NCI-H524 treated with DMSO at 0.1 percent for 48 hours (cell line): ENCODE measurements at places on chromosomes 12 and 14.

GRCh38 chr14:22255017-22255950 lies 333.7 kb downstream of the DAD1 start:
- no peak for DNase-seq

- DNase-seq: no peak
These were observed 153.6 kb downstream of the MSRB3 start for GRCh38 chr12:65432114-65432513.

- DNase-seq: peak; percentile 40
These were observed 1.8 kb upstream of the SAMD4A start for GRCh38 chr14:54564868-54565784.

DNA sequence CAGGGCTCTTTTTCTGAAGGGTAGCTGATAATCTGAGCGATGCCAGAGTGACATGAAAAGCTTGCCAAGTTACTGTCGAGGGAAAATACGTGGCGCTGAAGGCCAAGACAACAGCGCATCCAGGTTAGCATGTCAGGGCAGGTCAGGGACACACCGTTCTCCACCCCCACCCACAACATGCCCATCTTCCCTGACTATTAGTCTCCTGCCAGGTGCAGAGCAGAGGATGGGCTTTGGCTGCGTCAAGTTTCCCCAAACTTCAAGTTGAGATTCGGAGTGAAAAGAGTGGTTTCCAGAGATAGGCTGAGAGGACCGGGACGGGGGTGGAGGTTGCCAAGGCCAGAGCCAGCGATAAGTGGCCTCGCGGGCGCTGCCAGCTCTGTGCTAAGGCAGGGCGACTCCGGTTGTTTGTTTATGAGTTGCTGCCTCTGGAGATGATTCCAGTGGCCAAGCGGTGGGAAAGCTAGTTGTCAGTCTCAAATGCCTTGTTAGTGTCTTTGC lies 1.7 kb downstream of the TRHDE start:
- no peak for DNase-seq

GRCh38 chr12:2618291-2618995 lies 176.3 kb upstream of the FKBP4 start:
- DNase-seq: no peak

GRCh38 chr12:110774824-110775223 lies 32.1 kb upstream of the PPP1CC start:
- DNase-seq: no peak
